ENCODE measurements at places on chromosomes 3 and 15.

GRCh38 chr3:41652506-41652905 lies 309.4 kb downstream of the ULK4 start:
- DNase-seq, result no peak

- no peak for DNase-seq
These were observed 187.3 kb upstream of the CFAP20DC start for GRCh38 chr3:59237121-59237520.

- DNase-seq, result no peak
These were observed 12.9 kb downstream of the POLG start for GRCh38 chr15:89321521-89322410.

GRCh38 chr15:78045189-78045588 lies 32.3 kb downstream of the TBC1D2B start:
- DNase-seq, result no peak

GRCh38 chr3:183800243-183800863 lies 25.0 kb downstream of the MAP6D1 start:
- no peak for DNase-seq

- DNase-seq, result no peak
These were observed 28.4 kb upstream of the TCF12 start for GRCh38 chr15:56890038-56890437.

GRCh38 chr3:46154311-46154710 lies 53.8 kb downstream of the CCR1 start:
- no peak for DNase-seq

DNA sequence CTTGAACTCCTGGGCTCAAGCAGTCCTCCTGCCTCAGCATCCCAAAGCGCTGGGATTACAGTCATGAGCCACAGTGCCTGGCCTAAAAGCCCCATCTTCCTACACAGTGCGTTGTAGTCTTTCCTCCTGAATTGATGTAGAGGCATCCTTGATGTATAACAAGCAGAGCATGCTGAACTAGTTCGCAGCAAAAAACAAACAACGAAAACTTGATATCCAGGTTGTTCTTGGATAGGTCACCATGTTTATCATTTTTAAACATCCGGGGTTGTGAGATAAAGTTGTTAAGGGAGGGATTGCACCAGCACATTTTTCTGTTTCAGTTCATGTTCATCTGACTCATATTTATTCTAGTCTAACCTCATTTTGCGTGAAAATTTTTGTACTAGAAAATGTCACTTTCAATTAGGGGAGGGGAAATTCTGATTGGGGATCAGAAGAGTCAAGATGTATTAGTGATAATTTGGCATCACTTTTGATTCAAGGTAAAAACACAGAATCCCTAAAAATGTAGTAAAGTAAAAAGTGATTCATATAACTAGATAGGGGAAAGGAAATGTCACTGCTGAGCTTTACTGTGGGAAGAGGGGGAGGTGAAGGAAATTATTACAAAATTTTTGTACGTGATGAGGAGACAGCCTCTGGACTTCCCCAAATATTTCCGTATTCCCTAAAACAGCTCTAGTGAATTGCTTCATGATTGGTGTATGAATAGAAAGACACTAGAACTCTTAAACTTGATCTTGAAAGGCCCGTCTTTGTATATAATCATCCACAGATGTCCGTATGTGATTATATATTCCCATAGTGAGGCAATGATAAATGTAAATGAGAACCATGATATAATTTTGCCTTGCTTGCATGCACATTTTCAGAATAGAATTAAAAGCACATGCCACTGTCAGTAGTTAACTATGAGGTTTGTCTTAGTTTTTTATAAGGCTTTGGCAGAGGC lies 22.9 kb downstream of the RAB8B start:
- DNase-seq, result no peak

DNA sequence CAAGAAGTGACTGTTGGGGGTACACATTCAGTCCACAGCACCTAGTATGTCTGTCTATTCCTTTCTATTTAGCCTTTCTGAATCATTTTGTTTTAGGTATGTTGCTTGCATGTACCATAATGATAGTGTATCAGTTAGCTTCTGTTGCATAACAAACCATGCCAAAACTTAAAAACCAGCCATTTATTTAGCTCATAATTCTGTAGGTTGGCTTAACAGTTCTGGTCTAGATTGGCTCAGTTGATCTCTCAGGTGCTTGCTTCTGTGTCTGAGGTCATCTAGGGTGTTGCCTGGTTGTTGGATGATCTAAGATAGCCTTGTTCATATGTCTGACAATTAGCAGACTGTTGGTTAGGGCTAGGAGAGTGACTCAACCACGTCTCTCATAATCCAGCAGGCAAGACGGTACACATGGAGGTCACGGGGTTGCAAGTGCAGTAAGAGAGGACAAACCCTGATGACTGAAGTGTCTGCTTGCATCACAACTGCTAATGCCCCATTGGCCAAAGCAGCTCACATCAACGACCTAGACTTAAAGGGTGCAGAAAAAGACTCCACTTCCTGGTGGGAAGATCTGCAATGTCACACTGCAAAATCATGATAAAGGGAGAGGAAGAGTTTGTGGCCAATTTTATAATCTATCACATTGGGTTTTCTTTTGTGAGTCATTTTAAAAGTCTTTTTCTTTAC lies 6.8 kb upstream of the PDCD6IP start:
- DNase-seq, result no peak

GRCh38 chr3:168341192-168341815 lies 245.6 kb upstream of the GOLIM4 start:
- no peak for DNase-seq

DNA sequence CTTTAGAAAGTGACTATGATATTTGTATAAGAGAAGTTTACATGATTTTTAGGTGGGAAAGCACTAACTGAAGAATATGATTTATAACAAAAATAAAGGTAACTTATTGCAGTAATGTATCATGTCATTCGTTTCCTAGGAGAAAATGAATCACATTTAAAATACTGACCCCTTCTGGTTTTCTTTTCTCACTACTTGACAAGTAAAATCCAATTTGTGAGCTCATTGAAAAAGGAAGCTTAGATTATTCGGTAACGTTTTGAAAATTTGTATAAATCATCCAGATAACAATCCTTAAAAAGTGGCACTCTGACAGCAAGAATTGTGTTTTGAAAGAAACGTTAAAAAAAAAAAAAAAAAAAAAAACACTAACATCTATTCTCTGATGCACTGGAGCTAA lies 39.0 kb downstream of the NSUN3 start:
- DNase-seq, result no peak

DNA sequence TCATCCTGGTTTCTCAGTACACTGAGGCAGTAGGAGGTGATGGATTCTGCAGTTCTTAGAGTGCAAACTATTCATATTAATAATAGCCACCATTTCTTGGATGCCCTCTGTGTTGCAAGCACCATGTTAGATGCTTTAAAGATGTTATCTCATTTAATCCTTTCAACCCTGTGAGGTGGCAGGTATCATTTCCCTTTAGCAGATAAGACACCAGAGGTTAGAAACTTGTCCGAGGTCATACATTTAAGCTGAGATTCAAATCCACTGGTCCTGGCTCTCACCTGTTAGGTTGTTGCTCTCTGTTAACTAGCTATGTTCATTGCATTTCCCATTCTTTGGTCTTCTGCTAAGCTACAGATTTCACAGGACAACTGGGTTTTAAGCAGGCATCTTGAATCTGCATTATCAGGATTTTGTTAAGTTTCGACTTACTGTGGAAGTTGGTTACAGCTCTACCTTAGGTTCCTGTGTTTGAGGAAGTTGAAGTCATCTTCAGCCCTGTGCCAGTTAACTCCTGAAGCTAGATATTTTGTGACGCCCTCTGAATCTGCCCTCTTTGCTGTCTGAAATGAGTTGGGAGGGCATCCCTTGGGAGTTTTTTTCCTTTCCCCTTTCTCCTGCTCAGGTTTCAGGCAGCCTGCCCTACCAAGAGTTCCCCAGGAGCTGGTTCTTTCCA lies 6.4 kb downstream of the PDE8A start:
- no peak for DNase-seq

DNA sequence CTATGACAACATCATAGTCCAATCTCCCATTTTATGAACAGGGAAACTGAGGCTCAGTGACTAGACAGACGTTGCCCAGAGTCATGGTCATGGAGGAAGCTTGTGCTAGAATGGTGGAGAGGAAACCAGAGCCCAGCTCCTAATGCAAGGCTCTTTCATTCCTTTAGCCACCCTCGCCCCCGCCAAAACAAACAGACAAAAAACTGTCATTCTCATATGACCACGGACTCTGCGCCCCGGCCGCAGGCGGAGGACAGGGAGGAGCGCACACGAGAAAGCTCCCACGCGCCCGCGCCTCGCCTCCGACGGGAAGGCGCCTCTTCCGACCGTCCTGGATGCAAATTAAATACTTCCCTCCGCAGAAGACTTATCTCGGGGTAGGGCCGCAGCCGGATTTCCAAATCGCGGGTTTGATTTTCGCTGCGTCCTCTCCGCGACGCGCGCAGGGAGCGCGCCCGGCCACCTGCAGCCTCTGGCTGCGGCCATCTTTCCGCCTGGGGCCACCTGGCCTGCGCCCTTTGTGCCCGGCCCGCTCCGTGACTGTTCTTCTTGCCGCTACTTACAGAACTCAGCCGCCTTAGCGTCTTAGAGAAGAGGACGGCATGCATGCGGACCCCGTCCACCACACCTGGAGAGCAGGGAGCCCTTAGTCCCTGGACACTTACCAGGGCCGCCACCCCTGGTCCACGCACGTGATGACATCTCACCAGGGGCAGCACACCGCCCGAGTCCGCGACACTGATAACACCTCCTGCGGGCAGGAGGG lies 670 bp upstream of the ATP13A3 start:
- no peak for DNase-seq

DNA sequence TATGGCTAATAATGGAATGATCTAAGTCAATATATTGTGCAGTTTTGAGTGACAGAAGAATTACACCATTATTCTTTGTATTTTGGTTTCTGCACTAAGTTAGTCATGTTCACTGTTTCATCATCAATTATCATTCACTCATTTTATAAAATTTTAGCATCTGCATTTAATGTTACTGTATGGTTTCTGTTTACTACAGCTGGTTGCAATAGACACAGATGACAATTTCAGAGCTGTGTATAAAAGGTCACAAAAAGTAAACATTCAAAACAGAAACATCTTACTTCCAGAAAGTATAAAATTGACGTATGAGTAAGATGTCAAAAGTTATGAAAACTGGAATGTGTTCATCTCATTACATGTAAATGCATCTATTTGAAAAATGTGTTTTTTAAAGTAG lies 111.1 kb upstream of the GBE1 start:
- no peak for DNase-seq

DNA sequence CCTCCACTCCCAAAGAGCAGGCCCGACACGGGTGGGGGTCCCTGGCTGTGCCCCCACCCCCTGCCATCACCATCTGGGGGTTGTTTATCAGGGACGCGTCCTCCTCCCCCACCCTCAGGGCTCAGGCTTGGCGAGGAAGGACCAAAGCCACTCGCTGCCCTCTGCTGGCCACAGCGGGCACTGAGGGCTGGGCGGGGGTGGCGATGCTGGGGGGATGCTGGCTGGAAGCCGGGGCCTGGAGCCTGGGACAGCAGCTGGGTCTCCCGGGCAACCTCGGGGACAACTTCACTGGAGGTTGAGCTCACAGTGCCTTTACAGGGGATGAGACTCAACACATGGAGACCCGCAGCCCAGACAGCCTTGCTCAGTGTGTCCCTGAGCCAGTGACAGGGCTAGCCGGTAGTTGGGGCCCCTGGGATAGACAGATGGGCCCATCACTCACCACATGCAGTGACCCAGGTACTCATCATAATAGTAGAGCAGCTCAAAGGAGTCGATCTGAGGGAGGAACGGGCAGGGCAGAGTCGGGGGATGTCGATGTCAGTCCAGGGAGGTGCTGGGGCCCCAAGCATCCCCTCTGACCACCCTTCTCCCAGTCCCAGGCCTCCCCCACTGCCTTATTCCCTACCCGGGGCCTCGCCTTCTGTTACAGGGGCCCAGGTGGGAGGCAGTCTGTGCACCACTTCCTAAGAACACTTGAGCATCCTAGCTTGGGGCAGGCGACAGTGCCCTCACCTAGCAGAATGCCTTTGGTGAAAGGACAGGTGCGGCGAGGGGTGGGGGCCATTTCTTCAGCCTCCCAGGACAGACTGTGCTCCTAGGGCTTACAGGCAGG lies 5.9 kb upstream of the CALML4 start:
- no peak for DNase-seq

DNA sequence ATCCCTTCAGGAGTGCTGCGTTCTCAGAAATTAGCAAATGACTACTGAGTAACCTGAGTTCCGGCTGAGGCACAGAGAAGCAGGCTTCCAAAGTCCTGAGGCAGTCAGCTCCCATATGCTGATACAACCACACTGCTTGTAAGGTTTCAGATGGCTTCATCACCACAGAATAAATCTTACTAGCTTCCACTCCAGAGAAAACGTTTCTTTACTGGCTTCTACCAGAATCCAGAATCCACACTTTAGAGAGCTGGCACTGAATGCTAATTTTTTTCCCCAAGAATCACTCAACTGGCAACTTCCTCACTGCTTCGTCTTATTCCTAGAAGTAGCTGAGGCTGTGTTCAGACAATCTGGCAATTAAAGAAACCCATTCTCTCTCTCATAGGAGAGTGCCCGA lies 21.4 kb downstream of the TAMM41 start:
- DNase-seq, result no peak

GRCh38 chr3:72748659-72749058 lies 99.6 kb downstream of the SHQ1 start:
- no peak for DNase-seq

GRCh38 chr3:105140899-105141367 lies 225.8 kb upstream of the ALCAM start:
- DNase-seq, result no peak

DNA sequence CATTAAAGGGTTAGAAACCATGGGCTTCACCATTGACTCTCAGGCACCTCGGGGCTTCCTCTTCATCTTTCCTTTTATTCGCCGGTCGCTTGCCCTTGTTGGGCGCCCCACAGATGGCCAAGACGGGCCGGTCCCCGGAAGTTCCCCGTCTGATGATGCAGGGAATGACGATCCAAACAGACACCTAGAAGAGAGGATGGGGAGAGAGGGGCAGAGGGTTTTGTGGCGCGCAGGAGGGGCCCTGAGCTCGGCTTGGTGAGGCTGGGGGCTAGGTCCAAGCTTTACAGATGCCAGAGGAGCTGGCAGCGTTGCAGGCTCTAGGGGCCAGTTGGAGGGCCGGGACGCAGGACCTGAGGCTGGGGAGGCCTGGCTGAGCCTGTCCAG lies 532 bp upstream of the ESYT3 start:
- DNase-seq, result no peak

DNA sequence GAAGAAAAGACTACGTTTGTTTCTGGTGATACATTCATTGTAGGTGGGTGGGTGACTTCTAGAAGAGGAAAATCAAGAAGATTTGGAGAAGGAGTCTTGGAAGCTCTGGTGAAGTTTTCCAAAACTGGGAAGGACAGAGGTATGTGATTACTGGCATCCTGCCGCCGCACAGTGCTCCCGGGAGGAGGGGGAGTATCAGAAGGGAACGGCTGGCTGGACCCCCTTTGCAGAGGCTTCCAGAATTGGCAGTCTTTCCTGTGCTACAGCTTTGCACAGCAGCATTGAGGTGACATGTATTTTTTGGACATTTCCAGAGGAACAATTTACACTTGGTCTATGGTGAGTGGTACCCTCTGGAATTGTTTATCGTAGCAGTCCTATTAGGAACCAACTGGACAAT lies 75.7 kb upstream of the EOMES start:
- DNase-seq, result no peak
